ENCODE measurements at places on chromosomes 7 and 10.

GRCh38 chr7:158519633-158520174 lies 67.9 kb downstream of the PTPRN2 start:
- no peak for DNase-seq

- no peak for DNase-seq
These were observed 4.4 kb downstream of the WDR91 start for GRCh38 chr7:135206941-135207391.

DNA sequence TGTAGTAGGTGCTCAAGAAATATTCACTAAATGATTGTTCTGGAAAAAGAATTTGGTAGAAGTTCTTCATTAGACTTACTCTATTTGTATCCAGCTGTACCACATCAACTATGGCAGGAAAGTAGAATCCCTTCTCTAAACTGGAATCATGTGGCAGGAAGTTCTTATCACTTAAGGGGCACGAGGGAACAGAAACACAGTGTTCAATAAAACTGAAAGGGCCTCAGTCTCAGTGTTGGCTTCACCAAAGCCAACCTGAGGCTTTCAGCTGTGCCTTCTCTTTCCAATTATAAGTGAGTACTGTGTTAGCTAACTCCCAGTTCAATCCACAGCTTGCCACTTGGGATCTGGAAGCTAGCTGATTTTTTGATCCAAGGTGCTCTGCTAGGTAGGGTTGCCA lies 257.6 kb upstream of the LRGUK start:
- DNase-seq, result no peak

GRCh38 chr7:108326938-108327337 lies 129.3 kb downstream of the NRCAM start:
- DNase-seq, result no peak
